ENCODE measurements at places on chromosomes 5 and 9.

- no peak for DNase-seq
Observed at GRCh38 chr5:131854134-131854533, 57.3 kb upstream of the FNIP1 start.

DNA sequence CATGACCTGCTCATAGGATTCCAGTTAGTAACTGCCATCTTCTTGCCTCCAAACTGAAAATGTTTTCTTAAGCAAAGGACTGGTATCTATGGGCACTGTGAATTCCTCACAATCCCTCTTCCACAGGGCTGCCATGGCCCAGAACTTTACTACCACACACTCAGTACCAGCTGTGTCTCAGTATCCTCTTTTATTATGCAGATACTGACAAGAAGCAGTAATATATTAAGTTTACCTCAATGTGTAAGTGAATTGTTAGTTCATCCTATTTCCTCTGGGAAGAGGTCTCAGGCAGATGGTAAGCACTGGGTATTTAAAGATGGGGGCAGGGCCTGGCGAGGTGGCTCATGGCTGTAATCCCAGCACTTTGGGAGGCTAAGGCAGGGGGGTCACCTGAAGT is 320.8 kb upstream of the RFX3 start:
- DNase-seq = no peak

GRCh38 chr9:110916403-110916802 is 121.9 kb downstream of the LPAR1 start:
- DNase-seq = no peak

DNA sequence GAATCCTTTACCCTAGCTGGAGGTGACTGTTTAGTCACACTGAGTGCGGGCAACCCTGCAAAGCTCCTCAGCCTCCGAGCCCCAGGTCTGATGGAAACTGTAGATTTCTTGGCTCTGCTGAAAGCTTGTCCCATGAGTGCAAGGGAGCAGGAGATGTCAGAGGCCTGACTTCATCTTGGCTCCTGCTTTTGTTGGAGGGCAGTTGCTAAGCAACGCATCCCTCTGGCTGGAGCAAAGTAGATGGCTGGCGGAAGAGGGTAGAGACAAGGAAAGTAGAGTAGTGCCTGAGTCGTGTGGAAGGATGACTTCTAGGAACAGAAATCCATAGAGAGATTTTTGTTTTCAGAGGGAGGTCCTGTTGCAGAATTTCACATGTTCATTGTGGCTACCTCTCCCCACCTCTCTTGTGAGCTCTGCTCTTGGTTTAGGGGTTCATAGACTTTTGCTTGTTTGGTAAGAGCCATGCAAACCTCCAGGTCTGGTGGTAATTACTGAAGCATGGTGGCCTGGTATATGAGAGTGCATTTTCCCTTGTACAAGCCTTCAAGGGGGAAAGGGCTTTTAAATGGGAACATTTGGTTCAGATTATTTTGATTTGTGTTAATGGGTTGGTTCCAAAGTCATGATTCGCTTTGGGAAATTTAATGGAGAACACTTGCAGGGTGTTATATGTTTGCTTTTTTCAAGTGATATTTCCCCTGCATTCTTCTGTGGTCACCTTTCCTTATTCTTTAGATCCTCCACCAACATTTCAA is 71.5 kb downstream of the ARHGAP26 start:
- DNase-seq = no peak

DNA sequence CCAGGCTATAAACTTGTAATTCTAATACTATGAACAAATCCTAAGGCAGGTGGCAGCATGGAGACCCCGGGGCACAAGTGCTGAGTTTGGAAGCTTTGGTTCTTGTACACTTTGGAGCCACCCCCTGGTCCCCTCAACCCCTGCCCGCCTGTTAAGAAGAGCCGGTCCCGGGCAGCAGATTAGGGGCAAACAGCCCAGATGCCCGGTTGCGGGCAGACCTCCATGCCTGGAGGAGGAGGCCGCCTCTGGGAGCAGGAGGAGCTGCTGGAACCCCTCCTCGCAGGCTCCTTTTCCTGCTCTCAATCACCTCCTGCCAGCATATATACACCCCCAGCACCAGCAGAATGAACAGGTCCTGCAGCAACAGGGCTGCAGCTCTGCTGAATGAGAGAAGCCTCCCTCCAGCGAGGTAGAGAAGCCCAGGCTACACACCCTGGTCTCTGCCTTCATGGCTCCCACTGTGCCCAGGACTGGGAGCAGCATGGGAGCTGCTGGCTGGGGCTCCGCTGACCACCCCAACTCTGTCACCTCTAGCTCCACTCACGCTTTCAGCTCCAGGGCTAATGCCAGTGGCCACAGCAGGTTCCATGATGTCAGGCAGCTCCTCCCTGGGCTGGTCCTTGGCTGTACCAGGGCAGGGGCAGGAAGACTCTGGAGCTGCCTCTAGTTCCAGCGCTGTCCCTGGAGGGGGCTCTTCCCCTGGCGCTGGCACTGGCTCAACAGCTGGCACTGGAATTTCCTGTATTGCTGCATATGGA is 1713.5 kb upstream of the ACO1 start:
- DNase-seq = no peak

DNA sequence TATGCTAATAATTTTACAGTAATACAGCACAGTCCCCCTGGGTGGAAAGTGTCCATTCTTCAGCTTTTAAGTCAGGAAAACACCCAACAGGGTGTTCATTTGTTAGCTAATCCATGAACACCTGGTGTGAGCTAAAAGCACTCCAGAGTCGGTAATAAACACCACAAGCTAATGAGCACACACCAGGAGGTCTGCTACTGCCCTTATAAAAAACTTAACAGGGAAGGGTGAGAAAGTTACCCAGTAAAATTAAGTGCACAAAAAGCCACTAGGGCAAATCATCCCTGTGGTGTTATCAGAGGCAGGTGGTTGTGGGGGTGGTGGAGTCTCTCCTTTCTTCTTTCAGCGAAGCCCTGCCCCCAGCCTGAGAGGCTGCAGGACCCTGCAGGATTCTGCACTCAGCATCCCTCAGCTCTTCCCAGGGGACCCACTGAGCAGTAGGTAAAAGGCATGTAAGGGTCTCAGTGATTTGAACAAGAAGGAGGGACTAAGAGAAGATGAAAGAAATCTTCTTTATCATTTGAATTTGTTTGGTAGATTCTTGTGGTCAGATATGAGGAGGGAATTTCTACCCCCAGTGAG is 14.4 kb downstream of the GDNF start:
- no peak for DNase-seq

DNA sequence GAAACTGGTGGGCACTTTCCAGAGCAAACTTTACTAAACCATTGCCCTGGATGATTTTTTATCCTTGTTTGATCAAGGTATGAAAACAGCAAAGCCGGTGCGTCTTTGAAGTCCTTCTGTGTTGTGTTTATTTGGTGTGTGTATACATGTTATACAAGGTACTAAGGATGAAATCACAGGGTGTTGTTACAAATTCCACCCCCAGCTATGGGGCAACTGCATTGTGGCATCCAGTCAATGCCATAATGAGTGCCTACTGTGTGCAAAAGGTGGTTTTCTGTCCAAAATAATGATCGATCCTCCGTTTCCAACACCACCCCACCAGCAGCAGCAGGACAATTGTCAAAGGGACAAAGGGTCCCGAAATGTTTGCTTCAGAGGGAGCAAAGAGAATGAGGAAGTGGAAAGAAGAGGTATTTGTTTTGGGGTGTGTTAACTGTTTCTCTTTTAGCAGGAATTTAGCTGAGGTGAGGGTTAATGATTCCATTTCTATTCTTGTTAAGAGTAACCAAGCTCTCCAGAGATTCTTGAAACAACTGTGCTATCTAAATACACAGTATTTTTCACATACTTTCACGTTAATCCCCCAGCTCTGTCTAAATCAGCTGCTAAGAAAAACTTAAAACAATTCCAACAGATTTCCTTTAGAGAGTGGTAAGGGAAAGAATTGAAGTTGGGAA is 568.7 kb upstream of the KLF4 start:
- no peak for DNase-seq

GRCh38 chr5:165370794-165371193 is 1865.4 kb downstream of the MAT2B start:
- no peak for DNase-seq

DNA sequence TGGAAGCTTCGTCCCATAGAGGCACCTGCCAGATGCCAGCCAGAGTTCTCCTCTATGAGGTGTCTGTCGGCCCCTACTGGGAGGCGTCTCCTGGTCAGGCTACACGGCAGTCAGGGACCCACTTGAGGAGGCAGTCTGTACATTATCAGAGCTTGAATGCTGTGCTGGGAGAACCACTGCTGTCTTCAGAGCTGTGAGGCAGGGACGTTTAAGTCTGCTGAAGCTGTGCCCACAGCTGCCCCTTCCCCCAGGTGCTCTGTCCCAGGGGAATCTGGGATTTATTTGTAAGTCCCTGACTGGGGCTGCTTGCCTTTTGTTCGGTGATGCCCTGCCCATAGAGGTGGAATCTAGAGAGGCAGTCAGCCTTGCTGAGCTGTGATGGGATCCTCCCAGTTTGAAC is 70.8 kb downstream of the NDUFS4 start:
- DNase-seq = no peak

DNA sequence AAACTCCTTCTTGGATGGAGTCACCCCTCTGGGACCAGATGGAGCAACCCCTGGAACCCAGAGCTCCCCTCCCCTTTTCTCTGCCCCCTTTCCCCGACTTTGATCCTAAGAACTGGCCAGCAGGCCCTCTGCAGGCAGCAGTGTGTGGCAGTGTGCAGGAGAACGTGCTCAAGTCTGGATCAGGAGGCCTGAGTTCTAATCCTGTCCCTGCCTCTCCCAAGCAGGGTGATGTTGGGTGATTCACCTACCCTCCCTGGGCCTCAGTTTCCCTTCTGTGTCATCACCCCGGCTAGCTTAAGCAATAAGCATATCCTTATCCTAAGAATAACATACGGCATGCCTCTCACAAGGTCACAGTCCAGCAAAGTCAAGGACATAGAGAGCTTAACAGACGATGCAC is 67.6 kb downstream of the C9orf50 start:
- DNase-seq = no peak

DNA sequence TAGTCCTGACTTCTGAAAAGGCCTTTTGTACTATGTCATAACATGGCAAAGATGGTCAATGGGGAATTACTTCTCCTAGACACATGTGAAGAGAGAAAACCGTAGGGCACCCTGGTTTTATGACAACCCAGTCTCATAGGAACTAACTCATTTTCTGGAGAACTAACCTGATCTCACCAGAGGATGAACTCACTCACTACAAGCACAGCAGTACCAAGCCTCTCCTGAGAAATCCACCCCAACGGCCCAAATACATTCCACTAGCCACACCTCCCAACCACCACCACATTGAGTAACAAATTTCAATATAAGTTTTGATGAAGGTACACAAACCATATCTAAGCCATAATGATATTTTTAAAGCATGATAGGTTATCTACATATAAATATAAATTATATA is 909.3 kb upstream of the CDH10 start:
- no peak for DNase-seq

DNA sequence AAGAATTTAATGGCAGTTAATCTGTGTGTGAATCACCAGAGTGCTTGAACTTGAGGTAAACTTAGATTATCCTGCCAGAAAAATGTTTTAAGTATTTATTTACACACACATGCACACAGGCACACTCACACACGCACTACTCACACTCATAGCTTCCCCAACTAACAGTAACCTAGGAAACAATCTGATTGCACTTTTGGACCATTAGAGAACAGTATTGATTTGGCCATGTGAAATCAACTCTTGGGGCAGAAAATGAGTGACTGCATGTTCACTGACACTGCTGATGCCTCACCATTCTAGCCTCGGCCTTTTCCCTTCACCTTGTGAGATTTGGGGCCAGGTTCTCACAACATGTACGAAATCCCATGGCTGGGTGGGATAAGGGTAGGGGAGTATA is 64.1 kb downstream of the SLC1A3 start:
- DNase-seq = no peak

DNA sequence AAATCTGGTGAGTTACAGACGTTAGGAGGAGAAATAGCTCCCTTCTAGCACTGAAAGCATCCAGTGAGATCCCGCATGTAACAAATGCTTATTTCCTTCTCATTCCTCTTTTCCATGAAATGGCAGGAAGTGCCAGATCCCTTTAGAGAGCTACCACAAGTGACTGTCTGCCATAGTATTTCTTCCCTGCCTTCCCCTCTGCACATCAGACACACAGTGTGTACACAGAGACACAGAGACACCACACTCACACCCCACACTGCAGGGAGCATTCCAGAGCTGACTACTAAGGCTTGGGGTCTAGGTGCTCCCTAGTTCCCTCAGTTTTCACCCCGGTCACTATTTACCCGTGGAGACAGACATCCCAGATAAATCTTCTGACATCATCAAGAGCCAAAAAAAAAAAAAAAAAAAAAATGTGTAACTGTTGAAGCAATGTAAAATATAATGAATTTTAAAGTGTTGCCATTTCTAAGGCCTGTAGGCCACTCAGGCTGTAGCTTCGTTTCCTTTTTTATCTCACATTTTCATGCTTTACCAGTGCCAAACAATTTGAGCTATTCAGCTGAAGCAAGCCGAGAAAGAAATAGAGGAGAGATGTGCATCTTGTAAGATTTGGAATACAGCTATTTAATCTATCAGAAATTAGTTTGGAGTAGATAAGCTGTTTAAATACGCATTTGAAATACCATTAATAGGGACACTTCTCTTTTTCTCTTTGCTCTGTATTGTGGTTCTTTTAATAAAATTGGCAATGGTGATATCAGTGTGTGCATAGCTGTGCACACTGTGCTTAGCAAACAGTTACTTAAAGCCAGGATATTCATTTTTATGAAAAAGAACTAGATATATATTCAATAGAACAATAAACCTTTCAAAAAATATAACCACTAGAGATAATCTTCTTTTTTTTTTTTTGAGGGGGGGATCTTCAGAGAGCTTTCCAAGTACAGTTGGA is 405.5 kb downstream of the PDE4D start:
- DNase-seq = no peak

DNA sequence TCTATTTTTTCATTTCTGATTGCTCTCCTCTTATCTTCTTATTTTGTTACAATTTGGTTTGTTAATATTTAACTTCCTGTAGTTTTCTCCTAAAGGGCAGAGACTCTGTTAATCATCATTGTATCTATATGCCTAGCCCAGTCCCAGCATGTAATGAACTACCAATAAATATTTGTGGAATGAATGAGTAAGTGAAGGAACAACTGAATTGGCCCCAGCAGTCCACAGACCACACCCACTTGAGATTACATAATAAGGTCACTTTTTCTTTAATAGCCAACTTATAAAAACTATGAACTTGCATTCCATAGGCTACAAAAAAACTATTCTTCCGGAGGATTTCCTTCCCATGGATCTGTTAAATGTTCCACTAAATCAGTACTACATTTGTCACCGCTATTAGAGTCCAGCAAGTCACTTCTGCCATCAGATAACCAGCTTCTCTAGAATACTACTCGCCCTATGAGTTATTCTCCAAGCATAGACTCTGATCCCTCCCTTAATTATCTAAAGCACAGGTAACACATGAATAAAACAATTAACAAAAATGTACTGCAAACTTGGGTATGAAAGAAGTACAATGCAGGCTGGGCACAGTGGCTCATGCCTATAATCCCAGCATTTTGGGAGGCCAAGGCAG is 27.5 kb upstream of the TNPO1 start:
- DNase-seq = no peak

GRCh38 chr9:89065921-89066320 is 74.7 kb downstream of the S1PR3 start:
- DNase-seq = no peak

DNA sequence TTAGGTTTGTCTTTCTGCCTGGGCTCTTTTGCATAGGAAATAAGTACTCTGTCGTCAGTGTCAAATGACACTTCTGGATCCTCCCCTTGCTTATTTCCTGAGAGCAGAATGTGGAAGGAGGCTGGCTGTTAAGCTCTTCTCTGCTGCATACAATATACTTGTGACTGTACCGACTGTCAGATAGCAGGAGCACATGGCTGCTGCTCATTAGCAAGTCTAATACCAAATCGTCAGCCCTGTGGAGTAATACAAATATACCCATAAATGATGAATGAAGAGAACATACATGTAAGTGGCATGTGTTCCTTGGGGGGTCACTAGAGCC is at the start of gene GPR151:
TSS of gene GPR151 (minus strand) at position 40 of the 325 bp plus-strand sequence. CDS start 77 bp downstream, outside the sequence.
- DNase-seq = no peak

All from stimulated activated CD8-positive, alpha-beta memory T cell treated with anti-CD3 and anti-CD28 coated beads, Interleukin-4, amount 100 ng/mL, for 24 hours (primary cell).